ENCODE measurements at places on chromosomes 16 and 17.
A peak's percentile ranks its signal among the peaks of the same experiment; 100 is the strongest.

GRCh38 chr17:81884520-81884919, 6.9 kb downstream of the ALYREF start:
- DNase-seq: no peak
- H3K36me3 ChIP-seq: peaks cover 57% of the 10 kb centered on the region
- no peak overlapping the region for H3K4me3 ChIP-seq
- H3K27ac ChIP-seq: no peak overlapping the region
- H3K4me1 ChIP-seq: peaks cover 27% of the 10 kb centered on the region

DNA sequence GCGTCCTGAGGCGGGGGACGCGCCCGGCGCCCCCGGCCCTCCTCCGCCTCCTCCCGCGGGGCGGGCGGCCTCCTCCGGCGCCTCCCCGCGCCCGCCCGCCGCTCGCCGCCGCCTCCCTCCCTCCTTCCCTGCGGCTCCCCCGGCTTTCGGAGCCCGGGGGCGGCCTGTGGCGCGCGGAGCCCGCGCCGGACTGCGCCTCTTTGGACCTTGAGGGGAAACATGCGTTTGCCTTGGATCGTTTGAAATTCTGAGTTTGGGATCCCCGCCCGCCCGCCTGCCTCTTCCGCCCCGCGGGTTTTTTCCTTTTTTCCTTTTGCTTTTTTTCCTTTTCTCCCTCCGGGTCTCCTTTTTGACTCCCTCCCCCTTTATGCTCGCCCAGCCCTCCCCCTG, 390 bp downstream of the ZNRF1 start:
- peaks cover 20% of the 10 kb centered on the region for H3K4me1 ChIP-seq
- peaks cover 27% of the 10 kb centered on the region for H3K27me3 ChIP-seq
- no peak overlapping the region for H3K27ac ChIP-seq
- peak; percentile 47 for DNase-seq

DNA sequence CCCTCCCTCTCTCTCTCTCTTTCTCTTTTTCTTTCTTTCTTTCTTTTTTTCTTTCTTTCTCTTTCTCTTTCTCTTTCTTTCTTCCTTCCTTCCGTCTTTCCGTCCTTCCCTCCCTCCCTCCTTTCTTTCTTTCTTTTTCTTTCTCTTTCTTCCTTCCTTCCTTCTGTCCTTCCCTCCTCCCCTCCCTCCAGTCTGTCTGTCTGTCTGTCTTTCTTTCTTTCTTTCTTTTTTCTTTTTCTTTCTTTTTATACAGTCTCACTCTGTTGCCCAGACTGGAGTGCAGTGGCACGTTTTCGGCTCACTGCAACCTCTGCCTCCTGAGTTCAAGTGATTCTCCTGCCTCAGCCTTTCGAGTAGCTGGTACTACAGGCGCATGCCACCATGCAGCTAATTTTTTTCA, 14.4 kb downstream of the CA4 start:
- H3K36me3 ChIP-seq: no peaks in the 10 kb centered on the region
- H3K27me3 ChIP-seq: peaks cover 55% of the 10 kb centered on the region
- peaks cover 27% of the 10 kb centered on the region for H3K4me1 ChIP-seq

GRCh38 chr17:46166692-46167249, 26.5 kb downstream of the KANSL1 start:
- DNase-seq: no peak
- H3K27me3 ChIP-seq: no peaks in the 10 kb centered on the region
- peaks cover 60% of the 10 kb centered on the region for H3K4me1 ChIP-seq
- H3K36me3 ChIP-seq: peaks cover 56% of the 10 kb centered on the region
- H3K27ac ChIP-seq: no peak overlapping the region

DNA sequence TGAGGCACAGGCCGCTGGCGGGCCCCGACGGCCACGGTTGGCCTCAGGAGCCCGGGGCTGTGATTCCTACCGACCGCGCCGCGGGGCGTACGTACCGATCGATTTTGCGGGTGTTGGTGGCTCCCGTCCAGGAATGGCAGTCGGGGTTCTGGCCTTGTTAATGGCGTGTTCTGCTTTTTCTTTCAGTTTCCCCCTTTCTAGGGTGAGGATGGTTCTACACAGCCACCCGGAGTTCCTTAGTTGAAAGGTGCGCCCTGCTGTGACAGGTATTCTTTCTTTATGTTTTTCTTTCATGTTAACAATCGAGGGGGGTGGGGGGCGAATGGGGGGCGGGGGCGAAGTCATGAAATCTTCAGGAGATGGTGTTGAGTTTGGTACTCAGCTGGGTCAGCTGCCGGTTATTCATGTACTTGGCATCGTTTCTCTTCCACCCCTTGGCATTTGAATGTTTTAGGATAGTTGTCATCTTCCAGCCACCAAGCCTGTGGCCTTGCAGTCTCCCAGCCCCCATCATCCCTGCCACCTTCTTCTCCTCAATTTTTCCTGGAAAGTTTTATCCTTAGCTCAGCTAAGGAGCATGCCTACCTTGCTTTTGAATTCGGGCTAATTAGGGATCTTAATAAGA, 802 bp downstream of the CYLD start:
- H3K27ac ChIP-seq: peak overlapping the region; percentile 92
- H3K4me3 ChIP-seq: peak overlapping the region; percentile 80
- peaks cover 47% of the 10 kb centered on the region for H3K4me1 ChIP-seq
- no peaks in the 10 kb centered on the region for H3K27me3 ChIP-seq
- peak; percentile 74 for DNase-seq

- no peaks in the 10 kb centered on the region for H3K36me3 ChIP-seq
- DNase-seq: no peak
- H3K27me3 ChIP-seq: no peaks in the 10 kb centered on the region
- H3K4me3 ChIP-seq: no peak overlapping the region
Observed at GRCh38 chr17:57588086-57588485, 157.0 kb downstream of the CCDC182 start.

DNA sequence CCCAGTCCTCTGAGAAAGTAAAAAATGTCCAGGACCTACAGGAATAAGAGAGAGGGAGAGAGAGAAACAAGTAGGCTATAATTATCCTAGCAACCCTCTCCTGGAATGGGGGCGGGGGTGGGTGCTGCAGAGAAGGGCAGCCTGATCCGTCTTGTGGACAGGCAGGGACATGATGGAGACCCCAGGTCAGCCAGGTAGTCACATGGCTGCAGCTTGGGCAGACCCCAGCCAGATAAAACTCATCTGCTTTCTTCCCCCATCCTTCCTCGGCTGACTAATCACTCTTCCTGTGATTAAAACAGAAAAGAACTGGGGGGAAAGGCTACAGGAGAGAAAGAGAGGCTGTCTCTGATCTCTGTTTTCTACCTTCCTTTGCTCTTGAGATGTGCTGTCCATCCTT, 32.6 kb downstream of the COPZ2 start:
- no peak overlapping the region for H3K27ac ChIP-seq
- peaks cover 77% of the 10 kb centered on the region for H3K27me3 ChIP-seq
- H3K4me1 ChIP-seq: peaks cover 7% of the 10 kb centered on the region
- no peaks in the 10 kb centered on the region for H3K36me3 ChIP-seq
- no peak for DNase-seq

Data from activated naive CD4-positive, alpha-beta T cell treated with anti-CD3 and anti-CD28 coated beads, Interleukin-2, amount 10 ng/mL, durations not matched to agents 7 days and 5 days (primary cell).